ENCODE measurements at places on chromosomes 16 and 17. TPM values are rescaled to one million over a fixed set of nuclear protein-coding genes. Genes with fewer than 3 reads are reported as not detected.

GRCh38 chr17:55444471-55445441 is 23.1 kb upstream of the MMD start:
- DNase-seq: no peak

DNA sequence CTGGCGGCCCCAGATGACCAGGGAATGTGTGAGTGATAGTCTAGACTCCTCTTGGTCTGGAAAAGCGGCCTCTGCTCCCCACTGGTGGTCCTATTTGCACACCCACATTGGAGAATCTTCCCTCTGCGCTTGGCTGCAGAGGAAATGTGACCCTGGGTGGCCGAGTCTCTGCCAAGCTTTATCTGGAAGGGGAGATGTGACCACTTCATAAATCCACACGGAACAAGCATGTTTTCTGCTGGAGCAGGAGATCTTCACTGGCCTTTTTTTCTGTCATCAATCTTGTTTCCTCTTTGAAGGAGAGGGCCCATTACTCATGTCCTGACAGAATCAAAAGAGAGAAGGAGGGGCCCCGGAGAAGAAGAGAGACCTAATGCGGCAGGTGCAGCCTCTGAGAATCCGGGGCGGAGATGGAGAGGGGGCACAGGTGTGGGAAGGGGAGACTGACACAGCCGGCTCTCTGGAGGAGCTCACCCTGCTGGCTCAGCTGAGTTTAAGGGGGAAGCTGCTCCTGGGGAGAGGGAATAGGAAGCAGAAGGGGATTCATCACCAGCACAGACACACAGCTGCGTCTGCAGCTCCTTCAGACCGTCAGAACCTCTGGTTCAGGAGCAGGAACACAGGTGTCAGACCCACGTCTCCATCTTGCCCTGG is 116.3 kb downstream of the SOX9 start:
- no peak for DNase-seq

DNA sequence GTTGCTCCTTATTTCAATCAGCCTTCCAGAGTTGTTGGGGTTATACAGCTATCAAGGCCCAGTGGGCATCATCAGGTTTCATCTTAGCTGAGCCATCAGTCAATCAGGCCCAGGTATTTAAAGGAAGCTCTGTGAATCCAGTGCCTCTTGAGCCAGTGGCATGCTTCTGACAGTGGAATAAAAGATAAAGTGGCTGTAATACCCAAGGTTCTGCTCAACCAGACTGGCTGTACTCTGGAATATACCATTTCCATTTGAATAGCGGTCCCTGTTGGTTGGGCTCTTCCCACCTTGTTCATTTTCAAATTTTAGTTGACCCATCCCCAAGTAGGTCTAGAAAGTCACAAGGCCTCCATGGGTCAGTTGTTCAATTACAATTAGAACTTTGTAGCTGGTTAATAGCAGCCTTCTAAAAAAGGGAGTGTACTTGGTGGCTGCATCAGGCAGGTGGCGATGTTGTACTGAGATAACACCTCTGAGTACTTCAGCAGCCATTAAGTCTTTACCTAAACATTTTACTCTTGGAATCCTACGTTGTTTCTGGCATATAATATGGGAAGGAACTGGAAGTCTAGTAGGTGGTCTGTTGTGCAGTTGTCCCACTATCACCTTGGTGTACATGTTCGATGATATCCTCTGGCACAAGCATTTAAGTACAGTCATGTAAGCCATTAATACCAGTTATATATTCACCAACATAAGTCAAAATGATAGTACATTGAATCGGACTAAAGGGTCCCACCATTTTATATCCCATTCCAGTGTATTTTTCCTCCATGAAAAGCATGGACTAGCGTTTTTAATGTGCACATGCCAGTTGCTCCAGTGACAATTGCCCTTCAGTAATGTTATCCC is 294.1 kb downstream of the BCAS3 start:
- DNase-seq: peak; percentile 69

DNA sequence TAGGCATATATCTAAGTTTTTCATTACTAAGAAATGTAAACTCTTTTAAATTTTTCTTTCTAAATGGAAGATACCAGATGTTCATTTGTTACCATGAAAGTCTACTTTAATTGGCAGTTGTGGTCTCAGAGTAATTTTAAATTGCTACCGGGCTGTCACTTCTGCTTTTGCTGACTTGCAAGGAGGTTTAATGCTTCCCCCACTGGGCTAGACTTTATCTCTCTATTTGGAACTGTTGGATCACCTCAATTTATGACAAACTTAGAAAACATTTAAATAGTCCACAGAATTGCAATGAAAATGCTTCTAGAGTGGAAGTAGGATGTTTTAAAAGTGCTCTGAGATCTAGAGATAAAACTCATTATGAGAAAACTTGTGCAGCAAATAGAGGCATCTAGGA is 479.8 kb upstream of the GOT2 start:
- DNase-seq: no peak

- DNase-seq: no peak
Observed at GRCh38 chr16:84725481-84726078, 25.8 kb downstream of the USP10 start.

DNA sequence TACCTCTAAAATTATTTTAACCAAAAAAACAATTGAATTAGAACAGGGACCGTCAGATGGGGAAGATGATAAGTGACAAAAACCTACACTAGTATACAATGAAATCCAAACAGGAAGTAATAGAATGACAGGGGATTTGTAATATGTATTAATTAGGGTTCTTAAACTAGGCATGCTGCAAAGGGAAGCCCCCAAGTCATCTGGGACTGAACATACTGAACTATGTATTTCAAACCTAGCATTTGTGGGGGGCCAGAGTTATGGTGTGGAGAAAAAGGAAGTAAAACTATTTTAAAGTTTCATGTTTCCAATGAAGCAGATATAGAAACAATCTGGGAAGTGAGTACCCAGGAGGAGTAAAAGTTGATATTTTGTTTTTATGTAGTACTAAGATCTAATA is 133.2 kb upstream of the HS3ST3A1 start:
- DNase-seq: no peak

GRCh38 chr16:79816081-79816497 is 215.6 kb upstream of the MAF start:
- no peak for DNase-seq

- DNase-seq: no peak
Observed at GRCh38 chr17:81868674-81869220, 2.4 kb downstream of the ARHGDIA start.

Gene RNF166
- 33.6 TPM for total RNA-seq

Gene CSH2
- not detected for total RNA-seq
